ENCODE measurements at places on chromosomes 1 and 21.

- no peak for DNase-seq
Observed at GRCh38 chr1:214360525-214361164, 79.7 kb downstream of the SMYD2 start.

DNA sequence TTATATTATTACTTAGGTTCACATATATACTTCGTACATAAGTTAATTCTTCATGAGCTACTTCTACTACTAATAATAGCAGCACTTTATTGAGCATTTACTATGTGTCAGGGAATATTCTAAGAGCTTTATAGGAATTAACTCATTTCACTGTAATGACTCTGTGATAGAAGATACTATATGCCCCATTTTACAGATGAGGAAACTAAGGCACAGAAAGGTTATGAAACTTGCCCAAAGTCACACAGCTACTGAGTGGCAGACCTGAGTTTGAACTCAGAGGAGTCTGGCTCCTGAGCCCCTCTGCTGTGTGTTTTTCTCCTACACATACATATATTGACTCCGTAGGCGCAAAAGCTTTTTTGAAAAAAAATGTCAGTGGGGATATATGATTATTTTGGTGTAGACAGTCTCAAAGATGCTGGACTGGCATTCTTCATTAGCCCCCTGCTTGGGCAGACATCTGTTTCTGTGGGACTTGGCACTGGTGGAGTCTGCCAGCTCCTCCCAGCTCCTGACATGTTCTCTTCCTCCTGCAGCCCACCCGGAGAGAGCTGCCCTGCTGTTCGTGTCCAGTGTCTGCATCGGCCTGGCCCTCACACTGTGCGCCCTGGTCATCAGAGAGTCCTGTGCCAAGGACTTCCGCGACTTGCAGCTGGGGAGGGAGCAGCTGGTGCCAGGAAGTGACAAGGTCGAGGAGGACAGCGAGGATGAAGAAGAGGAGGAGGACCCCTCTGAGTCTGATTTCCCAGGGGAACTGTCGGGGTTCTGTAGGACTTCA, 70.9 kb downstream of the TCP10L start:
- DNase-seq, result no peak

GRCh38 chr1:200739702-200740570, 1.2 kb downstream of the CAMSAP2 start:
- no peak for DNase-seq

- no peak for DNase-seq
Observed at GRCh38 chr1:179082333-179082998, 596 bp downstream of the TOR3A start.

GRCh38 chr1:89987159-89987819, 7.6 kb upstream of the ZNF326 start:
- peak; percentile 45 for DNase-seq

GRCh38 chr21:33109574-33110339, 39.8 kb downstream of the OLIG1 start:
- no peak for DNase-seq

- no peak for DNase-seq
Observed at GRCh38 chr1:230792691-230793462, 45.7 kb downstream of the CAPN9 start.

DNA sequence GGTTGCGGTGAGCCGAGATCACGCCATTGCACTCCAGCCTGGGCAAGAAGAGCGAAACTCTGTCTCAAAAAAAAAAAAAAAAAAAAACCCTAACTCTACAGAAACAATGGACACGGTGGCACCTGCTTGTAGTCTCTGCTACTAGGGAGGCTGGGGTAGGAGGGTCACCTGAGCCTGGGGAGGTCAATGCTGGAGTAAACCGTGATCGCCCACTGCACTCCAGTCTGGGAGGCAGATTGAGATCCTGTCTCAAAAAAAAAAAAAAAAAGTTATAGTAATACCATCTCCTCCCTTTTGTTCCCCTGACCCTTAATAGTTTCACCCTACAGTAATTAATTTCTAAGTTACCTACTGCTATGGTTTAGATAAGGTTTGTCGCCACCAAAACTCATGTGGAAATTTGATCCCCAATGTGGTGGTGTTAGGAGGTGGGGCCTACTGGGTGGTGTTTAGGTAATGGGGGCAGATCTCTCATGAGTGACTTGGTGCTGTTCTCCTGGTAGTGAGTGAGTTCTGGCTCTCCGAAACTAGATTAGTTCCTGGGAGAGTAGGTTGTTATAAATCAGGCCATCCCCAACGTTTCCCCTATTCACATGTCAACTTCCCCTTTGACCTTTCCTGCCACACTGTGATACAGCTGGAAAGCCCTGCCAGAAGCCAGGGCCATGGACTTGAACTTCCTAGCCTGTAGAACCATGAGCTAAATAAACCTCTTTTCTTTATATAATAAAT, 9.8 kb downstream of the FBXO42 start:
- no peak for DNase-seq

DNA sequence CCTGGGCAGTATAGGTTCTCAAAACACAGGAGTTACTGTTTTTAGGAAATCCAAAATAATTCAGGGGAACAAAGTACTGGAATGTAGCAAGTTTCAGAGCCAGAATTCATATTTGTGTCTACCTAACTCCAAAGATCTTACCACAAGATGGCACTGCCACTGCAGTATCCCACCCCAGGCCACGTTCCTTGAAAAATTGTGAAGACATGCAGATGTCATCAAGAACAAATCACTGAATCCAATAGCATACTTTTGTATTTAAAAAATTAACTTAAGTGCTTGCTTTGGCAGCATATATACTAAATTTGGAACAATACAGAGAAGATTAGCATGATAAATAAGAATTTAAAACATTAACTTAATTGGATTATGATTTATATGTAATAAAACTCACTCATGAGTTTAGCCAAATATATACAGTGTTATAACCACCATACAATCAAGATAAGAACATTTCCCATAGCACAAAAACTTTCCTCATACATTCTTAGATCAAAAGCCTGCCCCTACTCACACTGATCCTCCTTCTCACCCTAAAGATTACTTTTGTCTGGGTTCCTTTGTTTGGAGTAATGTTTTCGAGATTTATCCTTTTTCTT, 209.9 kb downstream of the FAF1 start:
- no peak for DNase-seq

DNA sequence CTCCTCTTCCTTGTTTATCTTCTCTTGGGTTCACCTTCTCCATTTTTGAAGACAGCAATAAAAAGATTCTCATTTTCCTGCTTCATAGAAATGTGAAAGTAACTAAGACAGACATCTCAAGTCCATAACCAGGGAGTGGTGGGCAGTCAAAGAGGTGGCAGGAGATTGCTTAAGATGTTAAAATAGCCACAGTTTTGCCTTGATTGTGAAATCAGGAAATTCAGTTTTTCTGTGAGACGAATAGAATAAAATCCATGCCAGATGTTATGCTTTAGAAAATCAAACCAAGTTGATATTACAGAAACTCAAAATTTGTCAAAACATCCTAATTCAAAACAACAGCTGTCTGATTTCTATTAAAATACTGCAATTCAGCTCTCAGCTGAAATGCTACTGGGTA, 57.2 kb downstream of the TNN start:
- DNase-seq, result no peak

GRCh38 chr1:166947398-166948043, 27.8 kb downstream of the ILDR2 start:
- no peak for DNase-seq

DNA sequence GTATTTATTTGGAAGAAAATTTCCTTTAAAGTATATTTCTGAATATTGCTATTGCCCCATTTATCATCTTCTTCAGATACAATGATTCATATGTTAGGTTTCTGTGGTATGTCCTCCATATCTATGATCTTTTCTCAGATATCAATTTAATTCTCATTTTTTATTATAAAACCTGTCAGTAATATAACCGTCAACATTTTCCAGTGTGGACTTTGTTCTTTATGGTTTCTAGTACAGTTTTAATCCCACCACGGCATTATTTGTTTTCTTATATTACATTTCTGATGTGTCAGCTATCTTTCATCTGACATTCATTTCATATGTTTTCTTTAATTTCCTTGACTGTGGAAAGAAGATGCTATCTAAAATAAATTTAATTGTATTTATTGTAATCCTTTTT, 97.9 kb downstream of the PLPPR5 start:
- DNase-seq, result no peak

DNA sequence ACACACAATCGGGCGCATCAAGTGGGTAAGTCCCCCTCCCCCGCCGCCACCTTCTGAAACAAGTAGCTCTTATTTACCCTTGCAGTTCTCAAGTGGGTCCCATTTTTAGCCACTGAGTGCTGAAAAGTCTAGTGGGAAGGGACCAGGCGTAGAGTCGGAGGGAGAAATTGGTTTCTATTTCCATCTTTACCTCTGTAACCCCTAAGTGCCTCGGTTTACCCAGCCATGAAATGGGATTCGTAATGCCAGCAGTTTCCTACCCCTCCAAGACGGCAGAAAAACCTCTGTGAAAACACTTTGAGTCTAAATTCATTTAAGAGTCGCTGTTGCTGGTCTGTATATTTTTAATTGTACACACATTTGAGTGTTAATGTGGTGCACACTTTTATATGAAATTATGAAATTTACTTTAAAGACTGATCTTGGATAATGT, 928 bp downstream of the TLCD4 start:
- DNase-seq, result no peak

DNA sequence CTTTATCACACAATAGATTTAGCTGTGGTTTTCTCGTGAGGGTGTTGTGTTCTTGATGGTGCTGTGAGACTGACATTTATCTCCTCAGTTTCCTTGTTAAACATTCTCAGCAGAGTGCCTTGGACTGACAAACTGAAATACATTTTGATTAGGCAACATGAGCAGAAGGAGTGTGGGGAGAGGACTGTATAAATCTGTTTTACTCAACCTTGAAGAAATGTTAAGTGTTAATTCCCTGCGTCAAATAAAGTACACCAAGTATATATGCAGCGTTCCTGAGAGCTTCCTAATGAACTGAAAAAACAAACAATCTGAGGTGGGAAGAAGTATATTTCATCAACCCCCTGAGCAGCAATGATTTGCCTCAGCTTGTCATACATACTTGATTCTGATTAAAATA, 540.3 kb upstream of the B3GALT2 start:
- DNase-seq, result no peak

GRCh38 chr1:39006726-39007645, 15.9 kb downstream of the AKIRIN1 start:
- no peak for DNase-seq

DNA sequence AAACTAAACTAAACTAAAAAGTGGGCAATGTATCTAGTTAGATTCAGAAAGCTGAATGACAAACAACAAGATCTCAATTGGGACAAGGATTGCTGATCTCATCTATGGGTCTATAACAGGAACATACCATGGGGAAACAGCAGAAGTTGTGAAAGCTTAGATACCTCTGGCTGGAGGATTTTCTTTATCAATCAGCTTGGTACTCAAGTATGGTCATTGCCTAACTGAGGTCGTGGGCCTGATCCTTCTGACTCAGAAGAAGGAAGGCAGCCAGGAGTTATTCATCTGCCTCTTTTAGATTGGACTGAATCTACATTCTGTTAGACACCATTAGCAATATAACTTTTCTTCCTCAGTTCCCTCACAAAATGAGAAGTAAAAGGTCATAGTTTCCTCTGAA, 39.7 kb downstream of the DNTTIP2 start:
- DNase-seq, result no peak
